WTC11 (cell line): ENCODE measurements at places on chromosomes 2 and 18. TPM values are rescaled to one million over a fixed set of nuclear protein-coding genes. Genes with fewer than 3 reads are reported as not detected.
A peak's percentile ranks its signal among the peaks of the same experiment; 100 is the strongest.

The IL36B gene
- not detected in 3 replicates for total RNA-seq

DNA sequence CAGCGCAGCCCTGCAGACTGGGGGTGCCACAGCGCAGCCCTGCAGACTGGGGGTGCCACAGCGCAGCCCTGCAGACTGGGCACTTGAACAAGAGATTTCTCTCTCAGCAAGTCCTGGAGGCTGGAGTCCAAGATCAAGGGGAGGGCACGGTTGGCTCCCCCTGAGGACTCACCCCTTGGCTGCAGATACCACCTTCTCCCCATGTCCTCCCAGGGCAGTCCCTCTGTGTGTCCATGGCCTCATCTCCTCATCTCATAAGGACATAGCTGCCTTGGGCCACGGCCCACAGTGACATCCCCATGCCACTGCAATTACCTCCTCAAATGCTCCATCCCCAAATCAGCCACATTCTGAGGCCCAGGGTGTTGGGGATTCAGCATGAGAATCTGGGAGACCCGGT lies 98.2 kb downstream of the TPO start:
- H3K27me3 ChIP-seq, result no peaks in the 10 kb centered on the region
- no peak overlapping the region for H3K4me3 ChIP-seq
- H3K36me3 ChIP-seq, result no peaks in the 10 kb centered on the region
- no peak overlapping the region for H3K27ac ChIP-seq
- H3K4me1 ChIP-seq, result peaks cover 11% of the 10 kb centered on the region

- H3K4me1 ChIP-seq, result peaks cover 24% of the 10 kb centered on the region
- H3K27me3 ChIP-seq, result no peaks in the 10 kb centered on the region
- H3K27ac ChIP-seq, result no peak overlapping the region
- no peak for DNase-seq
- no peak overlapping the region for H3K4me3 ChIP-seq
- no peaks in the 10 kb centered on the region for H3K36me3 ChIP-seq
Measured at GRCh38 chr2:107721178-107721577, 105.5 kb upstream of the RGPD4 start.

GRCh38 chr18:28177828-28178635 lies 1.1 kb upstream of the CDH2 start:
- peak overlapping the region; percentile 92 for H3K27ac ChIP-seq
- peaks cover 42% of the 10 kb centered on the region for H3K27me3 ChIP-seq
- H3K4me3 ChIP-seq, result peak overlapping the region; percentile 83
- H3K36me3 ChIP-seq, result no peaks in the 10 kb centered on the region
- H3K4me1 ChIP-seq, result peaks cover 53% of the 10 kb centered on the region

DNA sequence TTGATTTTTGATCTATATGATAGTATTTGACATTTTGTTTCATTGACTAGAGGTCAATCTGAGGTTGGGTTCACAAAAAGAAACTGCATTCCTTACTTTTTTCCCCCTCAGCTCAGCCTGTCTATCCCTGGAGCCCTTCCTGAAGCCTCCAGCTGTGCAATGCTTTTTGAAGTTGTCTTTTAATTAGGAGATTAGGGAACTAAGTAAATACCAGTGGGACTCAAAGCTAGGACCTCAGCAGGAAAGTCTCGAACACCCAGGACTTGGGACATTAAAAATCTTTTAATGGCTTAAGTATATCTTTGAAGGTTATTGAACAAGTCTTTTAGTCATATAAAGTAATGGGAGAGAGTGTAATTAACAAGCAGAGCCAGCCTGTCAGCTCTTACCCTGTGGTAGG lies 220.2 kb downstream of the PDE11A start:
- H3K27ac ChIP-seq, result no peak overlapping the region
- DNase-seq, result no peak
- peaks cover 2% of the 10 kb centered on the region; the same call in 1 of the 2 replicates for H3K36me3 ChIP-seq
- H3K27me3 ChIP-seq, result peaks cover 49% of the 10 kb centered on the region
- H3K4me3 ChIP-seq, result no peak overlapping the region

DNA sequence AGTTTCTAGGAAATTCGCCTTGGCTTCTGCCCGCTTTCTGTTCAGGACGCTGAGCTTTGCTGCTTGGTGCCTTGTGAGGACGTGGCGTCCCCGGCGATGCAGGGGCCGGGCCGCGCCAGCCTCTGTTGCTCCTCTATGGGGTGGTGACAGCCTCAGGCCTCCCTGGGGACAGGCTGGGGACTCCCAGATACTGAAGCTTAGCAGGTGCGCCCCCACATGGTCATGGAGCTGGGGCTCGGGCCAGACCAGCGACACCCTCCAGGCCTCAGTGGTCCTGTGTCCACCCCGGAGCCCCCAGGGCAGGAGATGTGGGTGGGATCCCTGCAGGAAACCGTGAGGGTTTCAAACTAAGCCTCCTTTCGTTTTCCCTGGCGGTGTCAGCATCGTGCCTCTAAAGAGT lies 29.2 kb downstream of the KCNG2 start:
- no peak overlapping the region for H3K27ac ChIP-seq
- no peaks in the 10 kb centered on the region; the same call in 1 of the 2 replicates for H3K36me3 ChIP-seq
- no peaks in the 10 kb centered on the region for H3K27me3 ChIP-seq
- no peak overlapping the region for H3K4me3 ChIP-seq
